ENCODE measurements at places on chromosomes 16 and 17.

GRCh38 chr16:28107232-28107631, 43.7 kb upstream of the GSG1L start:
- DNase-seq, result no peak

- no peak for DNase-seq
Measured at GRCh38 chr17:266701-267667, 85.5 kb upstream of the DOC2B start.

DNA sequence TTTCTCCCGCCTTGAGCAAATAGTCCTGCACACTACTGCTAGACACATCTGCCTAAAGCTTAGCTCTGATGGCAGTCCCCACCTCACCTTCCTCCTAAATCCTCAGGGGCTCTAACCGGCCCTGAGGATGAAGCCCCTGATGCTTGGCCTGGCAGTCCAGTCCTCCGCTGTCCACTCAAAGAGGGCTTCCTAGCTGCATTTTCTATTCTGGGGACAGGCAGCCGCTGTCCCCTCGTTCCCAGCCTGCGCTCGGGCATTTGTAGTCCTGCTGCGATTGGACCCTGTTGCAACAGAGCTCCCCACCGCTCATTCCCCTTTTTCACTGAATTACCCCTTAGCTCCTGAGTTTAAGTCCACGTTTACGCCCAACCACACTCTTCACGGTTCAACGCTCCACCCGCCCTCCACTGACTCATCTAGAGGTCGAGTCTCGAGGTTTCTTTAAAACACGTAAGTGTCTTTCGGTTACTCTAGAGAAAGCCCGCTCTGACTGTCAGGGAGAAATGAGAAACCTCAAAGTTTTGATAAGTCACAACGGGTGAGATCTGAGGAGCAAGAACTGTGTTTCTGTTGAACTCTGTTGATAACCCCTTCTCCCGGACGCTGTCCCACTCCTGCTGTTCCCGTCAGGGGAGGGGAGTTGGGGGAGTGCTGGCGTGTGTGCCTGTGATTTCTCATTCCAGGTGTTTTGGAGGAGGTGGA, 4.5 kb downstream of the CCR7 start:
- DNase-seq, result peak; percentile 77

GRCh38 chr16:87203060-87203656, 114.0 kb downstream of the C16orf95 start:
- peak; percentile 70 for DNase-seq

DNA sequence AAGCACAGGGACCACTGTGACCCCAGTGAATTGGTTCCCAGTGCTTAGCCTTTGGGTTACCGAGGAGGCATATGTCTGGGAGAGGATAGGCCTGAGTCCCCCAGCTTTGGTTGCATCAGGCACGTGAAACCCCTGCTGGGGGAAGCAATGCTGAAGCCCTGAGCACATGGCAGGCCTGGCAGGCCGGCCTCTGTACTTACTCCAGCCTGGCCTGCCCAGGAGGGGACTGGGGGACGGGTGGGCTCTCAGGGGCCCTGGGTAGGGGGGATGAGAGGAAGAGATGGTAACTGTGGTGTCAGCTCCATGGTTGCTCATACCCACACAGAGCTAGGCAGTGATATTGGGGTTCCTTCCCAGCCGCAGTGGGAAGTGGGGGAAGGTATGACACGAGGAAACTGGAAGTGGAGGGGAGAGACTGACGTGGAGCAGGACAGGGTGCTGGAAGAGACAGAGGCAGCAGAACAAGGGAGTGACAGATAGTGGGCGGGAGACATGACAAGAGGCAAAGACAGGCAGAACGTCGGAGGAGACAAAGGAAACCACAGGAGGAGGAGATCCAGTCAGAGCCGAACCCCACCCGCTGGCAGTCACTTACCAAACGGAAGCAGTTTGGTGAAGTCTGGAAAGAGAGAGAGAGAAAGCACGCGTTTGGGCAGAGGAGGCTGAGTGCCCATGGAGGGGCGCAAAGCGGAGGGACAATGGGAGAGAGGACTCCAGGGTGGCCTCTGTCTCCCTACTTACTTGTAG, 9.1 kb downstream of the TMEM208 start:
- no peak for DNase-seq

- DNase-seq, result no peak
Measured at GRCh38 chr17:32684087-32684958, 192.6 kb downstream of the MYO1D start.

GRCh38 chr16:22035153-22035552, 27.2 kb downstream of the MOSMO start:
- no peak for DNase-seq

GRCh38 chr16:71303938-71304337, 14.7 kb upstream of the CMTR2 start:
- no peak for DNase-seq

DNA sequence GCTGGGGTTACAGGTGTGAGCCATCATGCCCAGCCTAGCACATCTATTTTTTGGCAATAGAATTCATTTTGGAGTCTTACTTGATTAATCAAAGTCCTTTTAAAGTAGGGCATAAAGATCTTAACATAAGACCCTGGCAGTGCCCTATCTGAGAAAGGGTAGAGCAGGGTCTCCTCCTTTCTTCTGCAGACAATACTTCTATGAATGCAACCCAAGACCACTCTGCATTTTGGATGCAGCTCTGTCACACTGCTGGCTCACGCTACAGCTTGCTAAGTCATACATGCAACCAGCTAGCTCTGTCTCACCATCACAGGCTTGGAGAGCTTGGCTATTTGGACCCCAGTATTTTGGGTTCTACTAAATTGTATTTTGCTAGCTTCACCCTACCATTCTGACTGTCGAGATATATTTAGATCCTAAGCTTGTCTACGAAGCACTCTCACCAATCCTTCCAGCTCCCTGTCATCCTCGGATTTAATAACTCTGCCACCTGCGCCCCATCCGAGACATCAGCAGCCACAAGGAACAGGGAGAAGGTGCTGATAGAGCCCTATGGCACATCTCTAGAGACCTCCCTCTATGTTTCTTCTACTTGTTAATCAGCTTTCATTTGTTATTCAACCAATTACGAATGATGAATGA, 45.1 kb downstream of the RBFOX3 start:
- DNase-seq, result no peak

- DNase-seq, result no peak
Measured at GRCh38 chr17:74362810-74363498, 1.3 kb upstream of the BTBD17 start.

DNA sequence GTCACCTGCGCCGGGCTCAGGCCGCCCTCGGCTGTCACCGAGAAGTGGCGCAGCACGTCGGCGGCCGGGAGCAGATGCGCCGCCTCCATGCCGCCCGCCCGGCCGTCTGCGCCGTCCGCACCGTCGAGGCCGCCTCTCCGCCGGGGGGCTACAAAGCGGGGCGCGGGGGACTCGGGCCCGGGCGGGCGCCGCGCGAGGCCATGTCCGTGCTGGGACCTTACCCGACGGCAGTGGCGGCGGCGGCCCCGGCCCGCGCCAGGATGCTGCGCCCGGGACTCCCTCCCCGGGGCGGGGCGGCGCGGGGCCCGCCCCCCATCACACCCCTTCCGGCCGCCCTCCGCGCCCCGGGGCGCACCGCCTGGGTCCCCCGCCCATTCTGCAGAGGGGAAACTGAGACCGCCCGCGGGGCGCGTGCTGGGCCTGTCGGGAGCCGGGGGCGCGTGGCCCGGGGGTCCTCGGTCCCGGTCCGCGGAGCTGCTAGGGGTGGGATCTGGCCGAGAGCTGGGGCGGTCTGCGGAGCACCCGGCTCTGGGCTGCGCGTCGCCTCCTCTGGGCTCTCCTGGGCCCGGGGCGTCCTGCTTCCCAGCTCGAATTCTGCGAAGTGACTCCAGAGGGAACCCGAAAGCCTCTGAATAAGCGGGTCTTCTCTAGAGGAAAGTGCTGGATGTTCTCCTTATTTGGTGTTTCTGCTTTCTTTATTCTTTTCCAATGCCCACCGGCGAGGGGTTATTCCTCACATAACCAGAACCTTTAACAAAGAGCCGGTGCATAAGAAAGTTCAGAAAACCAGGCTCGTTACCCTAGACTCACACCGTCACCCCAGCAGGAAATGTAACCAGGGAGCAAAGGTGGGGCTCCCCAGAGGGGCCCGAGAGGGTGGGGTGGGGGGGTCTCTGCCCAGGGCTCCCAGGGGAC, at the start of gene ATP2A3:
TSS of gene ATP2A3 (minus strand) at position 235 of the 915 bp plus-strand sequence. CDS start at position 89, 146 bp downstream.
- DNase-seq, result peak; percentile 76

DNA sequence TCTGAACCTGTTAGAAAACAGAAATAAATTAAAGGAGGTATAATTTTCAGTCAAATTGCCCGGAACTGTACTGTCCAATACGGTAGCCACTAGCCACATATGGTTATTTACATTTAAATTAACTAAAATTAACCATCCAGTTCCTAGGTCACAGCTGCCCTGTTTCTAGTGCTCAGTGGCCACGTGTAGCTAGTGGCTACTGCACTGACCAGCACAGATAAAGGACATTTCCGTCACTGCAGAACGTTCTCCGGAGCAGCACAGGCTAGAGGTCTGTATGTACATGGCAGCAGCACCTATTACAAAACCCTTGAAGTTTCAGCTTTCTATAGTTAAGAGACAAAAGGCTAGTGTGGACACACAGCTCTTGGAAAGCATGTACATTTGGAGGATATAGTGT, 33.7 kb downstream of the CPSF4L start:
- DNase-seq, result no peak

DNA sequence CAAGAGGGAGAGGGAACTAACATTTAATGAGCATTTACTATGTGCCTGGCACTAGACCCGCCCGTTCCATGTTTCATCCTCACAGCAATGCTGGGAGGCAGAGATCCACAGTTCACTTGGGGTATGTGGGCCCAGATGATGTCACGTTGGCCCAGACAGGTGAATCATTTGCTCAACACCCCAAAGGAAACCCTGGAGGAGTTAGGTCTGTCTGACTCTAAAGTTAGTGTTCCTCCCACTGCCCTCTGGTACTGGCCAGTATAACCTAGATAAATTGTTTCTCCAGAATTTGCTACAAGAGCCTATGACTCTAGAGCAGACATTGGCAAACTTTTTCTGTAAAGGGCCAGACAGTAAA, 164.6 kb downstream of the VPS53 start:
- DNase-seq, result no peak

DNA sequence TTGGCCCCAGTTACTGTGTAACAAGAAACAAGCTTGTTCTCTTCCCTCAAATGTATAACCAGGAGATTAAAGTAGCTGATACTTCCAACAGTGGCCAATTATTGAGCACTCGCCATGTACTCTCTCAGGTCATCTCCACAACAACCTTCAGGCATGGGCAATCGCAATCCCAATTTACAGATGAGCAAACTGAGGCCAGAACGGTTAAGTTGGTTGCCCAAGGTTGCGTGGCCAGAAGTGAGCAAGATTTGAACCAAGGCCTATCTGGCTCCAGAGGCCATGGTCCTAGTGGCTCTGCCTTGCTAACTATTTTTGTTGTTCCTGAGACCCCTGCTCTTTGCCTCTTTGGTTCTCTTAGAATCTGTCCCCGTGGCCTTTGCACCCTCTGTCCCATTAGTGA, 33.6 kb downstream of the IRX5 start:
- no peak for DNase-seq

GRCh38 chr17:49848019-49848473, at the start of gene TAC4:
Gene TAC4 (minus strand): TSS chr17:49848069. CDS start chr17:49848017, 52 bp downstream.
- no peak for DNase-seq

- DNase-seq, result no peak
Measured at GRCh38 chr16:89170346-89171215, 967 bp upstream of the CDH15 start.

- no peak for DNase-seq
Measured at GRCh38 chr16:56744996-56745640, 15.2 kb downstream of the NUP93 start.

DNA sequence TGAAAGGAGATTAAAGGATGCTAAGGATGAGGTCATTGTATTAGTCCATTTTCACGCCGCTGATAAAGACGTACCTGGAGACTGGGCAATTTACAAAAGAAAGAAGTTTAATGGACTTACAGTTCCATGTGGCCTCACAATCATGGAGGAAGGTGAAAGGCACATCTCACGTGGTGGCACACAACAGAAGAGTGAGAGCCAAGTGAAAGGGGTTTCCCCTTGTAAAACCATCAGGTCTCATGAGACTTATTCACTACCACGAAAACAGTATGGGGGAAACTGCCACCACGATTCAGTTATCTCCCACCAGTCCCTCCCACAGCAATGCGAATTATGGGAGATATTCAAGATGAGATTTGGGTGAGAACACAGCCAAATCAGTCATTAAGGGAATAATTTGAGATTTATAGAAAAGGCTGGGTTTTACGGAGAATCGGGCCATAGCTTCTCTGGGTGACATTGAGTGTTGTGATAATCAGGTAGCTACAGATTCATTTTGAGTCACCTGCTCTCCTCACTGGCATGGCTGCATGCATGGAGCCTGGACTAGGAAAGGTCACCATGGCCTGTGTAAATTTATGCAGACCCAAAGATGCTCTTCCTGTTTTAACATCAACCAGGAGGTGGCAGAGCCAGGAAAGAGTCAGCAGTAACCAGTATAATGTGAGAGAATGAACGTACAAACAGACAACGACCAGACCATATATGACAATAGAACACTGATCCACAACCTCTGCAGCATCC, 40.5 kb upstream of the DYNLRB2 start:
- DNase-seq, result no peak

GRCh38 chr17:79031996-79032875, 8.3 kb downstream of the C1QTNF1 start:
- DNase-seq, result no peak

- DNase-seq, result peak; percentile 9
Measured at GRCh38 chr16:15757630-15758251, 99.1 kb downstream of the MYH11 start.

DNA sequence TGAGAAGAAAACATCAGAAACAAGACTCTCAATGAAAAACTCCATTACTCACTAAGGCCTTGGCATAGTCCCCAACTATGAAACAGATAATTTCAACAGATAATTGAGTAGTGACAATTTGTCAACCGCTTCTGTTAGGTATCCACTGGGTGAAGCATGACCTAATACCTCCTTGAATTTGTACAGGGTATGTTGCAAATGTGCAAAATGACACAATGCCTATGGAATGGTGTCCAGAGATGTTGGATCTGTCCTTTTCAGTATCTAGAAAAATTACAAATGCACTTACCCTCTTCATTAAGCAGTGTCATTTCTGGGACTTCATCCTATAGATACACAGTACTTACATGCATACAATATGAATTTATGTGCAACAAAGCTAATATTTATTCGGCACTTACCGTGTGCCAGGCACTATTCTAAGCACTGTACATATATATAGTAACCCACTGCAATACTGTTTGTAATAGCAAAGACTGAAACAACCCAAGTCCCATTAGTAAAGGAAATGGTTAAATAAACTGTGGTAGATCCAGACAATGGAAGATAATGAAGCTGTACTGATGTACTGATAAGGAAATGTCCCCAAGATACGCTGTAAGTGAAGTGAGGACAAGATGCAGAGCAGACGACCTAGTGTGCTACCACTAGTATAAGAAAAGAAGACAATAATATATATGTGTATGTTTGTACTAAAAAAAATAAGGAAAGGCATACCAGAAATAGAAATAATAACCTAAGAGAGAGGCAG, 21.4 kb upstream of the SLC6A4 start:
- DNase-seq, result no peak

DNA sequence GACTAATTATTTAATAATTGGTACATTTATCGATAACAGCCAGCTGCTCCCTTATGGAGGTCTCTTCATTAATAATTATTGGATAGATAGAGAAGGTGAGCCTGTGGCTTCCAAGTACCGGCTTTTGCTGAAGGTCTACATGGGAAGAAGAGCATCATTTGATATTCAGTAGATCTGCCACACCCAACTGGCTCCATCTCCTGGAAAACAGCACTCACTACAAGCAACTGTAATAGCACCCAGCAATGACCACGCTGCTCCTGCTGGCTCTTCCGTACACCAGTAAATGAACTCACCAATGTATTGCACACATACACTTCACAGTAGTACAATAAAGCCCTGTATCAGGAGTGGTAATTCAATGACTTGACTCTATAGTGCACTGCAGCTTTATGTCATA, 19.5 kb downstream of the MARVELD3 start:
- DNase-seq, result no peak

- no peak for DNase-seq
Measured at GRCh38 chr16:7319514-7319913, 13.1 kb upstream of the RBFOX1 start.
